Activated CD4-positive, alpha-beta T cell treated with anti-CD3 and anti-CD28 coated beads, Interleukin-2, amount 50 U/mL, for 24 hours (primary cell): ENCODE measurements at places on chromosomes 5 and 9.

- DNase-seq, result no peak
These were observed 209.1 kb downstream of the TARS1 start for GRCh38 chr5:33649549-33650482.

DNA sequence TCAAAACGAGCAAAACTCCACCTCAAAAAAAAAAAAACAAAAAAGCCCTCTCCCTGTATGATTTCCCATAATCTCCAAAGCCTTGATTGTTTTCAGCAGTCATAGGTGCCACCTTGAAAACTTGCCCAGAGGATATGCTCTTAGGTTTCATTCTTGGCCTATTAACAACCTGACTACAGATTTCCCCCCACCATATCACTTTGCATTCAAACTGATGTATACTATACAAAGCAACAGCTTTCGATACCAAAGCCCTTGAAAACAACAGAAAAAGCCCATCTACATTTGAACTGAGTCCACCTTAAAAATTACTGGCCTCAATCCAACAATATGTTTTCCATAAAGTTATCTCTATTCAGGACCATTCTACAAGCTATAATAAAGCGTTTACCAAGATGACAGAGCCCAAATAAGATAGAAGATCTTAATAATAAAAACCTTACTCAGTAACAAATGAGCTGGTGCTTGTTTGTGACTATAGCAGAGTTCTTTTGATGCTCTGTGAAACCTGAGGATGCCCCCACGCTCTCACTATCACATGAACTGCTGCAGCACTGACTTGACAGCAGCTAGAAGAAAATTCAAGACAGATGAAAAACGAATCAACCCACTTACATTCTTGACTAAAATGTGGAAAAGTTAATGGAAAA lies 44.4 kb downstream of the FNBP1 start:
- DNase-seq, result no peak

GRCh38 chr9:37921546-37922300 lies 17.8 kb upstream of the SLC25A51 start:
- no peak for DNase-seq

DNA sequence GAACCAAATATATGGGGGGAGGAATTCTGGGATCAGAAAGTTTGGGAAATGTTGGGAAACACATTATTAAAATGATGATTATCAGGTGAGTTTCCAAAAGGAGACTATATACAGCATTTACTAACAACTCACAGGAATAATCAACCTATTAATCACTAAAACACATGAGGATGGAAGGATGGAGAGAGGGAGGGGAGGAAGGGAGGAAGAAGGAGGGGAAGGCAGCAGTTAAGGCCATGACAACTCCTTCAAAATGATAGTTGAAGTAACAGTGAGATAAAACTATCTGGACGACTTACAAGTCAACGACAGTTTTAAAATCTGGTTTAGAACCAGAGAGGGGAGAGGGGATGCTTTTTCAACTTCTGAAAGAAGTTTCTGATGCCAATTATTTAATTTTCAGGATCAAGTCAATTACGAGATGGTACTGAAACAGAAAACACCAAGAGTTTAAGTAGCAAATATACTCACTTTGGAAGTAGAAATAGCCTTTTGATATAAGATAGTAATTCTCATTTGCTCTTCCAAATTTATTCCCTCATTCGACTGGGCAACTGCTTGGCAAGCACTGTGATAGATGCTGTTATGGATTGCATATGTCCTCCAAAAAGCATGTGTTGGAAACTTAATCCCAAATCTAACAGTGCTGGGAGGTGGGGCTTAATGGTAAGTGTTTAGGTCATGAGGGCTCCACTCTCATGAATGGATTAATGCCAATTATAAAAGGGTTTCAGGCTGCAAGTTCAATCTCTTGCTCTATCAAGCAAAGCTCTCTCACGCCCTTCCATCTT lies 30.4 kb downstream of the FBXW11 start:
- DNase-seq, result no peak

- DNase-seq, result no peak
These were observed 592.5 kb upstream of the CLINT1 start for GRCh38 chr5:158451203-158451992.

- peak; percentile 30 for DNase-seq
These were observed 289.4 kb upstream of the DAB2 start for GRCh38 chr5:39714036-39714698.

- DNase-seq, result no peak
These were observed 19.5 kb upstream of the RPL26L1 start for GRCh38 chr5:172939611-172940267.
